ENCODE measurements at places on chromosomes 5 and 9. TPM values are rescaled to one million over a fixed set of nuclear protein-coding genes. Genes with fewer than 3 reads are reported as not detected.

GRCh38 chr9:86503314-86503713 is 149.1 kb upstream of the TUT7 start:
- no peaks in the 10 kb centered on the region for H3K27me3 ChIP-seq
- no peaks in the 10 kb centered on the region for H3K4me1 ChIP-seq
- H3K36me3 ChIP-seq, result no peaks in the 10 kb centered on the region
- DNase-seq, result no peak
- no peak overlapping the region for H3K4me3 ChIP-seq

GRCh38 chr9:1200847-1201251 is 150.7 kb downstream of the DMRT2 start:
- no peaks in the 10 kb centered on the region for H3K36me3 ChIP-seq
- no peak overlapping the region for H3K4me3 ChIP-seq
- DNase-seq, result no peak
- no peak overlapping the region for H3K27ac ChIP-seq
- no peaks in the 10 kb centered on the region for H3K27me3 ChIP-seq

- H3K4me1 ChIP-seq, result no peaks in the 10 kb centered on the region
- H3K36me3 ChIP-seq, result no peaks in the 10 kb centered on the region
- peak overlapping the region; percentile 36 for H3K27ac ChIP-seq
- no peak overlapping the region for H3K4me3 ChIP-seq
- H3K27me3 ChIP-seq, result no peaks in the 10 kb centered on the region
Measured at GRCh38 chr5:38546691-38547146, 9.7 kb downstream of the LIFR start.

DNA sequence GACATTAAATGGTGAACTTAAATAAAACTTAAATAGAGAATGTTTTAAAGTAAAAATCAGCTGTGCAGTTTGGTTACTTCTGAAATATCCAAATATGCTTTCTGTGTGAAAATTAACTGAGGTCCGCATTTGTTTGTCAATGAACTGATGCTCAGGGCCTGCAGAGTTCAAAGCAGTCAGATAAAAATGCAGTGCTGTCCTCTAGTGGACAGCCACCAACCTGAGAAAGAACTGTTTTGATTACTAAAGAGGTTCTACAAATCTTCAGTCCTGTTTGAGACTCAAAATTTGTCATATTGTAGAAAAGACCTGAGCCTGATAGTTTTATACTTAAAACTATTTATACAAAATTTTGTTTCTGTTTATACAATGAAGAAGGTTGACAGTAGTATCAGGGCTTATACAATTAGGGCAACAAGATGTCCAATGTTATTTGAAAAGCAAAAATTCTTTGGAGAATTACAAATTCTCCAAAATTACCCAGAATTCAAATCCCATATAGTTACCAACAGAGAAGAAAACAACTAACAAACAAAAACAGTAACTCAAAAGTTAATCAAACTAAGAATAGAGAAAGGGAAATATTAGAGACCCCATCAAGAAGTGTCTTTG is 232.3 kb upstream of the TBCA start:
- H3K4me3 ChIP-seq, result no peak overlapping the region
- no peaks in the 10 kb centered on the region for H3K4me1 ChIP-seq
- no peak overlapping the region for H3K27ac ChIP-seq
- H3K27me3 ChIP-seq, result no peaks in the 10 kb centered on the region
- no peaks in the 10 kb centered on the region for H3K36me3 ChIP-seq
- no peak for DNase-seq

DNA sequence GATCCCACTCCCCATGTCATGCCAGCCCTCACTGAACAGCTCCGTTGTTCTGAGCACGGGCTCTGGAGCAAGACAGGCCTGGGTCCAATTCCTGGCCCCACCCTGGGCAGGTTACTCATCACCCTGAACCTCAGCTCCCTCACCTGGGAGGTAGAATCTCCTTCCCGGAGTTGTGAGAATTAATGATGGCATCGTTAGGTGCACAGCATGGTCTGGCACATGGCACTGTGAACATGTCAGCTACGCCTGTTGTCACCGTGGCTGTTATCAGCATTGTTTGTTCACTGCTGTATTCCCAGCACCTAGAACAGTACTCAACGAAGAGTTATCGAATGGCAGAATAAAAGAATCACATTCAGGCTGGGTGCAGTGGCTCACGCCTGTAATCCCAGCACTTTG is 43.0 kb downstream of the LRSAM1 start:
- H3K27ac ChIP-seq, result peak overlapping the region; percentile 62
- no peak for DNase-seq
- no peak overlapping the region for H3K4me3 ChIP-seq
- H3K4me1 ChIP-seq, result no peaks in the 10 kb centered on the region
- H3K27me3 ChIP-seq, result no peaks in the 10 kb centered on the region
- no peaks in the 10 kb centered on the region for H3K36me3 ChIP-seq

DNA sequence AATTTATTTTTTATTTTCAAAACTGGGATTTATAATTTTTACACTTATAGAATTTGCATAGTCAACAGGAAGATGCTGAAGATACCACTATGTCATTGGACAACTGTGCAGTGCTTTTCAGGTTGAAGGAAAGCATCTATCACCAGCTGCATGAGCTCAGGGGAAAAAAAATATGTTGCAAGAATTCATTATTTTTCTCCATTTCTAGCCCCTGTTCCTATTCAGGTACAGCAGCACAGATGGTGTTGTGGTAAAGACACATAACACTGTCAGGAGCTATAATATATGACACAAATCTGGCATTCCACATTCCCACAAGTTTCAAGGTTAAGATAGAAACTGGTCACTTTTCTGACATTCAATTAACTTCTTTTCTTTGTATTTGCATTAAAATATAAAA is 1088.6 kb downstream of the MAT2B start:
- H3K27me3 ChIP-seq, result no peaks in the 10 kb centered on the region
- H3K27ac ChIP-seq, result no peak overlapping the region
- H3K4me3 ChIP-seq, result no peak overlapping the region
- no peaks in the 10 kb centered on the region for H3K36me3 ChIP-seq
- DNase-seq, result no peak

- no peaks in the 10 kb centered on the region for H3K27me3 ChIP-seq
- no peak for DNase-seq
- no peaks in the 10 kb centered on the region for H3K36me3 ChIP-seq
- H3K4me3 ChIP-seq, result no peak overlapping the region
- H3K4me1 ChIP-seq, result no peaks in the 10 kb centered on the region
Measured at GRCh38 chr5:173778784-173779304, 109.3 kb upstream of the CPEB4 start.

The MCTP1 gene
- 22.8 TPM for total RNA-seq

DNA sequence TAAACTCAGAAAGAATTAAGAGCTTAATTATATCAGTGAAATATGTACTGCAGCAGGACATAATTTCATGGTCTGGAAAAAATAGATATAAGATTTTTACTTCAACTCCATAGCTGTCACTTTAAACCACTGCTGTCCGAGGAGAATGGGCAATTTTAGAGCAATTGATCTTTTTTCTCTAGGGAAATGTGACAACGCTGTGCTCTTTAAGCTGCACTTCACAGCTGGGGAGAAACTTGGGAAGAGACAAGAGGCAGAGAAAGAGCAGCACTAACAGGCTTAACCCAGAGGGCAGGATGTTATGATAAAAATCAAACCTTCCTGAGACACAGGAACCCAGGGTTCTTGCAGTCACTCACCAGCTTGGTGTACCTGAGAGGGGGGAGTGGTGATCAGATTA is 92.0 kb downstream of the SPOCK1 start:
- H3K27ac ChIP-seq, result no peak overlapping the region
- H3K27me3 ChIP-seq, result peaks cover 5% of the 10 kb centered on the region
- H3K36me3 ChIP-seq, result no peaks in the 10 kb centered on the region
- no peak overlapping the region for H3K4me3 ChIP-seq
- no peak for DNase-seq
- H3K4me1 ChIP-seq, result no peaks in the 10 kb centered on the region

The TEX48 gene
- total RNA-seq, result not detected

GRCh38 chr5:172525996-172526360 is 71.7 kb upstream of the SH3PXD2B start:
- H3K4me3 ChIP-seq, result no peak overlapping the region
- no peaks in the 10 kb centered on the region for H3K27me3 ChIP-seq
- no peaks in the 10 kb centered on the region for H3K36me3 ChIP-seq
- DNase-seq, result no peak
- H3K4me1 ChIP-seq, result no peaks in the 10 kb centered on the region

All from breast epithelium (tissue), 4 donors.